ENCODE measurements at places on chromosomes 5 and 9.
A peak's percentile ranks its signal among the peaks of the same experiment; 100 is the strongest.

DNA sequence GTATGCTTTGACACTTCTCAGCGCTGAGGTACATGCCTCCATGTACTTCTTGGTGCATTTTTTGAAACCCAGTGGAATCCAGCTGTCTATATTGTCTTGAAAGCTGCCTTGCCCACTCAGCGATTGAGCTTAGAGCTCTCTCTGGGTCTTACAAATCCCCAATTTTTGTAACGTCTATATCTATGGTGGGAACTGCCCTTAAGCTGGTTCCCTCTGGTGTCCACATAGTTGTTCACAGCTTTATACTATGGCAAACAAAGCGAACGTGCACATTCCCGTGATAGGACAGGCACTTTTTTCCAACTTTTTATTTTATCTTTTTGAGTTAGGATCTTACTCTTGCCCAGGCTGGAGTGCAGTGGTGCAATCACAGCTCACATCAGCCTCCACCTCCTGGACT is 20.9 kb downstream of the CDHR2 start:
- no peak for DNase-seq

- DNase-seq, result peak; percentile 38
Measured at GRCh38 chr5:172868924-172869591, 35.0 kb downstream of the ERGIC1 start.

DNA sequence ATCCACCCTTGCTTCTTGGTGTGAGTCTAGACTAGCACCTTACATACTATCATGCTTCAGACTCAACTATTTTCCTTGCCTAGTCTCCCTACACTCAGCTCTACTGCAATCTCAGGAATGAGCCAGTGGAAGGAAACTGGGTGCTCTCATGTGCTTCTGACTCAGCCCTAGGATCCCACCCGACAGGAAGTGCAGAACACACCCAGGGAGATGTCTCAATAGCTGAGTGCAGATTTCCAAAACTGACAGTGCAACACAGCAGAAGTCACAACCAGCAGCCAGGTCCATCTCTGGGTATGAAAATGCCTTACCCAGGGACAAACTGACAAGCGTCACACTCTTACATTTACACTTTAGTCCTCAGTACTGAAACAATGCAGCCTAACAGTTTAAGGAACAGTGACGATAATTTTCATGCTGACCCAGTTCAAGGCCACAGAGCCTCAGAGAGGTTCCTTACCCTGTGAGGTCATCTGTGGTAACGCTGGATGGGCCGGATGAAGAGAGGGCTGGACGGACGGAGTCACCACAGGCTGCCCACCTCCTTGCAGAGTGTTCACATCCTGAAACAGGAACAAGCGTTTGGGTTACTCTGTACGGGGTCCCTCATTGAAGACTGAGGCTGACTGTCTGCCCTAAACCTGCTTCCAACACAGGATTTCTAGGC is 33.0 kb downstream of the FKBP15 start:
- peak; percentile 96 for DNase-seq

GRCh38 chr5:65961633-65962032 is 35.3 kb downstream of the ERBIN start:
- DNase-seq, result no peak

DNA sequence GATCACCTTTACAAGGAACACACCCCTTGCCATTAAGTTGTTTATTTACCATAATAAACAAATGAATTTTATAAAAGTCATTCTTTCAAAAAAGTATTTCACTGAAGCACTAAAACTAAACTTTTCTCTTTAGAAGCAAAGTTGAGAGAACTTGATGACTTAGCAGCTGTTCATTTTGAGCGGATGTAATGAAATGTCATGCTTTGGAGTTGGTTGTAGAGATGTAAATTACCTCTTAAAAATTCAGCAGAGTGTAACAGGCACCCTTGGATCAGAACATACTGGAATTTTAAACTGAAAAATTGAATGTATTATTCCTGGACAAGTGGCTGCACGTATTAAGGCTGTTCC is 617.2 kb downstream of the PDE4D start:
- no peak for DNase-seq

GRCh38 chr5:62935660-62936059 is 357.0 kb downstream of the LRRC70 start:
- DNase-seq, result no peak

GRCh38 chr5:1438871-1439270 is 6.4 kb downstream of the SLC6A3 start:
- DNase-seq, result no peak

DNA sequence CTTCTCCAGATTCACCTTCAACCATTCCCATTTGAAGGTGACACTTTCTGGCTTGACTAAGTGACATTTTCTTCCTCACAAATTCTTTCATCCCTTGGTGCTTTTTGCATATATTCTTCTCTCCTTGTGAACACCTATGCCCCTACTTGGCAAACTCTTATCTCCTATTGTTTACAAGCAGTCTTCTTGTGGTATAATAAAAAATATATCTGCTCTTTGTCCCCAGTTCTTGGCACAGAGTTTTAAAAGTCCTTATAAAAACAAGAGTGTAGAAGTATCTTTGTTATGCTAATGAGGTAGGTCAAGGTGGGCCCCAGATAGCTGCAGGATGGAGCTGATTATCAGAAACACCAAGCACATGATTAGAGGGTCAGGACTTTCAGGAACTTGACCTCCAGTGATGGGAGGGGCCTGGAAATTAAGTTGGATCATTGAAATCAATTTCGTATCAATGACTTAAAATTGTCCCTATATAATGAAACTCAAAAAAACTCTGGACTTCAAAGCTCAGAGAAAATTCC is 38.0 kb downstream of the TMEM161B start:
- no peak for DNase-seq

DNA sequence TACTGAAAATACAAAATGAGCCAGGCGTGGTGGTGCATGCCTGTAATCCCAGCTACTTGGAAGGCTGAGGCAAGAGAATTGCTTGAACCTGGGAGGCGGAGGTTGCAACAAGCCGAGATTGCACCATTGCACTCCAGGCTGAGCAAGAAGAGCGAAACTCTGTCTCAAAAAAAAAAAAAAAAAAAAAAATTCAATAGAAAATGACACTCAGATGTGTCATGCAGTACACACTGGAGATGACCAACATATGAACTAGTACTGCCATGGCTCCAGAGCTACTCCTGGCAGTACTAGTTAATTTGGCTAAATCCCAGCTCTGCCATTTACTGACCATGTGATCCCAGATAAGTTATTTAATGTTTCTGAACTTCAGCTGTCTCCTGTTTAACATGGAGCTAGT is 7.3 kb downstream of the ATOX1 start:
- DNase-seq, result peak; percentile 86

DNA sequence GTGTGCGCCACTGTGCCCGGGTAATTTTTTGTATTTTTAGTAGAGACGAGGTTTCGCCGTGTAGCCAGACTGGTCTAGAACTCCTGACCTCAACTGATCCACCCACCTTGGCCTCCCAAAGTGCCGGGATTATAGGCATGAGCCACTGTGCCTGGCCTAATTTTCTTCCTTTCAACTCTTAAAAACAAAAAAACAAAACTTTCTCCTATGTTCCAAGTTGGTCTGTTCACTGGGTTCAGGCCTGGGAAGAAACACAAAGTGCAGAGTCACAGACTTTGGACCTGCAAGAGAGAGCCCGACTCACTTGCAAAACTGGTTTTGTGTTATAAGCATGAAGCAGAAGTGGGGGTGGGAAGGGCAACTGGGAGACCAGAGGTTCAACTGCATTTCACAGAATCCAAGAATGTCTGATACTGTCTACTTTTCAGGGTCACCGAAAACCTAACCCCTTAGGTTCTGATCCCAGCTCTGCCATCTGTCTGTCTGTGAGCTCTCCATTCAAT is 5.2 kb upstream of the HDHD3 start:
- DNase-seq, result peak; percentile 23

DNA sequence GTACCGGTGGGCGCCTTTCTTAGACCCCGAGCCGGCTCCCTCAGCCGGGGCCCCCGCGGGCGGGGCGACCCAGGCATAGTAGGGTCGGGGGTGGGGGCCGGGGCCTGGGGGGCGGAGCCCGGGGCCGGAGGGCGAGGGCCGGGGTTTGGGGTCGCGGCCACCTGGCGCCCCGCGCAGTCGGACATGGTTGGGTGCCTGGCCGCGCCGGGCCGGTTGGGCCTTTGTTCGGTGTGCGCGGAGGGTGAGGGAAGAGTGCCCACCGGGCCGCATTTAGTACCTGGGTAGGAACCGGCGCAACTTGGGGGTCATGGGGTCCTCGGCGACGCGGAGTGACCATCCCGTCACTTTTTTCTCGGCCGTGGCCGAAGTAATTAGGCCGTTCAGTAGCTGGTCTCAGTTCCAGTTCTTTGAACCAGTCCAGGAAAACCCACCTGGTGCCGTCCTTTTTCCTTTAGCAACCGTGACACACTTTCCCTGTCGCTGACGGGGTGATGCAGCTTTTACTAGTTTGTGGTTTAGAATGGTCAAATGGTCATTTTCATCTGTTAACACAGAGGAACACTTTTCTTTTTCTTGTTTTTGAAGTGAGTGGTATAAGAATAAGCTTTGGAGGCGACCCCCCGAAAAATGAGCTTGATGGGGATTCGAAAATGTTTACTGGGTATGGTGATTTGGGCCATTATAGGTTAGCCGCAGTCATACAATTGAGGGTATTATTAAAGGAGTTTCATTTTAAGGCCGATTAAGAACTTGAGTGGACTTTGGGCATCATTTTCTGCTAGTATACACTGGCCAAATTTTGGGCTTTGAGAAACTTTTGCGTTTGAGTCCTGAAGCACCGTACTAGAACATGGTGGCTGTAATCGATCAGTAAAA is 589 bp downstream of the CKS2 start:
- DNase-seq, result no peak

- DNase-seq, result no peak
Measured at GRCh38 chr5:31052937-31053658, 140.4 kb upstream of the CDH6 start.

GRCh38 chr9:136725612-136726011 is 13.2 kb downstream of the DIPK1B start:
- no peak for DNase-seq

GRCh38 chr9:121648799-121649198 is 2.6 kb upstream of the DAB2IP start:
- DNase-seq, result no peak

DNA sequence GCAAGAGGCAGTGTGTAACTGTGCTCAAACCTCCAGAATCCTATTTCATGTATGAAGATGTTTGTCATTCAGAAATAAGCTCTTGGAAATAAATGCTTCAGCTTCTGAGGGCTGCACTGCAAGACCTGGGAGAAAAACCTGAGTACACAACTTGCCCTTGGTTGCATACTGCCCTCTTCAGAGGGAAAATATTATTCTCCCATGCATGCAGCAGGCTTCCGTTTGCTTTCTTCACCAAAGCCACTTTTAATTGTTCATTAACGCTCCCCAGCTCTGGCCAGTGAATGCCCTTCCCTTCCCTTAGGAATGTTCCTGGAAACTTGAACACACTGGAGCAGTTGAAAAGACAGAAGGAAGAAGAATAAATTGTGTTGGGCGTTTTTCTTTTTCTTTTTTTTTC is 2.5 kb upstream of the WHRN start:
- DNase-seq, result peak; percentile 18

DNA sequence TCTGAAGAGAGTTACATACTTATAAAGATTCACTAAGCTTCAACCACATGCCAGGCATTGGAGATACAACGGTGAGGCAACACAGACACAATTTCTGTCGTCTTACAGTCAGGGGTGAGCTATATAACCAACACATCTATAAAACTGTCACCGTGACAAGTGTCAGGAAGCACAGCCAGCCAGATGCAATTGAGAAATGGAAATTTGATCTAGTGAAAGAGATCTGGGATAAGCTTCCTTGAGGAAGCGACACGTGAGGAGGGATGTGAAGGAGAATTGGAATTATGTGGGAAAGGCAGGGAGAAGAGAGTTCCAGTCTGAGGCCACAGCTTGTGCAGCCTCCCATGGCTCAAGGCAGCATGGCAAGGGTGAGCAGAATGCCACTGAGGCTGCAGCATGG is 50.9 kb upstream of the ZNF354B start:
- no peak for DNase-seq

DNA sequence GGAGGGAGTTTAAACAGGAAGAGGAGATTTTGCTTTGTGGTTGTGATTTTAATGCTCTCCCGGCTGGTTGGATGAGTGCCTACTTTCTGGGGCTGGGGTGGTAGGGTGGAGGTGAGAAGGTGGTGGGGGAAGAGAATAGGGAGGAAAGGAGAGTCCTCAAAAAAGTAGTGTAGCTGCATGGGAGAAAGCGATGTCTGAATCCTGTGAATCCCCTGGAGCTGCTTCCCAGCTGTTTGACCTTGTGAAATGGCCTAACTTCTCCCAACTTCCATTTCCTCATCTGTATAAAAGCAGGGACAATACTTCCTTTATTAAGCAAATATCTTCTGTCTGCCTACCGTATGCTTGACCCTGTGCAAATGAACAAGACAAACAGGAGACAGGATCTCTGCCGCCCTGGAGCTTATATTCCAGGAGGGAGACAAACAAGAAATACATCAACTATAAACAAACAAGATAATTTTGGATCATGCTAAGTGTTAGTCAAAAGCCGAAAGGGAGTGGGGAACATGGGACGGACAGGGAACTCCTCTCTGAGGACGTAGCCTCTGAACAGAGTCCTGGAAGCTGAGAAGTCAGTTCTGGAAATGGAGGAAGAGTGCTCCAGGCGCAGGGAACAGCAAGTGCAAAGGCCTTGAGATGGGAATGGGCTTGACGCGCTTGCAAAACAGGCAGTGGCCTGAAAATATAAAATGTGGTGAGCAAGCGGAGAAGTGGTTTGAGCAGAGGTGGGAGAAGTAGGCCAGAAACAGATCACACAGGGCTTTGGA is 103.5 kb downstream of the SPRY4 start:
- peak; percentile 24 for DNase-seq

DNA sequence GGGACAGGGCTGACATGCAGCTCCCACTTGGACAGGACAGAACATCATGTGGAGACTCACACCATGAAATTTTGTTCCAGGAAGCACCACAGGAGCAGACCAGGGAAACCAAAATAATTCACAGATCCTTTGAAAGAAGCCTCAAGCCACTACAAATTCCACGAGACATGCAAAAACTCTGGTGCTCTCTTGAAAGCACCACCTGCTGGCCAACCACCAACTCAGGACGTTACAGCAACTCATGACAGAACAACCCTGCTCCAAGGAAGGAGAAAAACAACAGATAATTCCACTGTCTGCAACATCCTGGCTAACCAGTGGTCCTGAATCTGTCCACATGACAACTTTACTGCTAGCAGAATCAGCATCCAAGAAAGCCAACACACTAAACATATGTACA is 516.0 kb downstream of the SPATA31D1 start:
- DNase-seq, result no peak

GRCh38 chr9:126836216-126836615 is 24.2 kb upstream of the ZBTB34 start:
- no peak for DNase-seq
